ENCODE measurements at places on chromosomes 5 and 9.
A peak's percentile ranks its signal among the peaks of the same experiment; 100 is the strongest.

- peaks cover 4% of the 10 kb centered on the region for H3K4me1 ChIP-seq
- H3K27ac ChIP-seq = no peak overlapping the region
Measured at GRCh38 chr9:117687532-117687931, 16.7 kb upstream of the TLR4 start.

- no peaks in the 10 kb centered on the region for H3K36me3 ChIP-seq
- H3K4me3 ChIP-seq = no peak overlapping the region
Measured at GRCh38 chr5:164679461-164679860, 1174.0 kb downstream of the MAT2B start.

DNA sequence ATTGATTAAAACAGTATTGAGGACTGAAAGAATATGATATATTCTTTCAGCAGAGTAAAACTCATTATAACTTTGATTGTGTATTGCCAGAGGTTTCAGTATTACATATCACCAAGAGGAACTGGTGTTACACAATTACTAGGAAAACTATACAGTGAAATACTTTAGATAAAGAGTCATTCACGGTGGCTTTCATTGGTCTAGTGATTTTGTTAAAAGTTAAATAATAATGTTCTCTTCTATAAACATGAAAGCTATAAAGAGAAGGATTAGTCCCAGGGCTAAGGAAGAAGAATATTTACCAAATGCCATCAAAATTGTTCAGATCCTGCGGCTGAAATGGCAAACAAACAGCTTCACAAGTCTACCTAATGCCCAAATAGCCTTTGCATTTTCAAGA, 306.2 kb downstream of the SEMA5A start:
- no peak overlapping the region for H3K27ac ChIP-seq
- no peaks in the 10 kb centered on the region for H3K36me3 ChIP-seq
- DNase-seq = no peak
- no peak overlapping the region for H3K4me3 ChIP-seq
- H3K4me1 ChIP-seq = no peaks in the 10 kb centered on the region

DNA sequence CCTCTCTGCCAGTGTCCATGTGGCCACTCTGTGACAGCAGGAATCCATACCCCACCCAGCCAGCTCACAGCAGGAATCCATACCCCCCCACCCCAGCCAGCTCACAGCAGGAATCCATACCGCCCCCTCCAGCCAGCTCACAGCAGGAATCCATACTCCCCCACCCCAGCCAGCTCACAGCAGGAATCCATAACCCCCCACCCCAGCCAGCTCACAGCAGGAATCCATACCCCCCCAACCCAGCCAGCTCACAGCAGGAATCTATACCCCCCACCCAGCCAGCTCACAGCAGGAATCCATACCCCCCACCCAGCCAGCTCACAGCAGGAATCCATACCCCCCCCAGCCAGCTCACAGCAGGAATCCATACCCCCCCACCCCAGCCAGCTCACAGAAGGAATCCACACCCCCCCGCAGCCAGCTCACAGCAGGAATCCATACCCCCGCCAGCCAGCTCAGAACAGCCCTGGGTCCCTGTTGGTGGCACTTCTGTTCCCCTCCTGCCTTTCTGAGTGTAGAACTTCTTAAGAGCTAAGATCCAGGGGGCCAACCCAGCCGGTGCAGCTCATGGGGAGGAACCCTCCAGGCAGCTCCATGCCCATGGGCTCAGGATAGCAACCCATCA, 8.4 kb upstream of the RXRA start:
- H3K36me3 ChIP-seq = no peaks in the 10 kb centered on the region
- no peak overlapping the region for H3K27ac ChIP-seq
- no peak overlapping the region for H3K4me3 ChIP-seq

- no peaks in the 10 kb centered on the region for H3K36me3 ChIP-seq
- DNase-seq = no peak
- H3K27me3 ChIP-seq = no peaks in the 10 kb centered on the region
- H3K4me1 ChIP-seq = no peaks in the 10 kb centered on the region
Measured at GRCh38 chr5:175393897-175394296, 50.1 kb downstream of the DRD1 start.

- no peak overlapping the region for H3K4me3 ChIP-seq
- H3K27me3 ChIP-seq = no peaks in the 10 kb centered on the region
- no peak for DNase-seq
- no peak overlapping the region for H3K27ac ChIP-seq
Measured at GRCh38 chr5:96753848-96754247, 53.9 kb downstream of the ERAP1 start.

DNA sequence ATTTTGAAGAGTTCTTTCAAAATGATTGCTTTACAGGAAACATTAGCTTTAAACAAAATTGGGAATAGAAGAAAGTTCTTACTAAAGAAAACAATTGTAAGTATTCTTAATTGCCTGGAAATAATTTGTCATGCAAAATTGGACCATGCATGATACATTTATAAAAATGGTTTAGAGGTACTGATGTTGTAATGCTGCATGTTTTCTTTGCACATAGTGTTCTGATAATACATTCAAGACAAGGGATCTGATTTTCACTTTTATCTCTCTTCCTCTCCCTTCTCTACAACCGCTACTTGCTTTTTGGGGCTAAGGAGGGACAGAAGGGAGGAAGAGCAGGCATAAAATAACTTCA, 211.6 kb upstream of the MPDZ start:
- H3K27ac ChIP-seq = no peak overlapping the region
- no peaks in the 10 kb centered on the region for H3K27me3 ChIP-seq
- no peak for DNase-seq
- no peak overlapping the region for H3K4me3 ChIP-seq
- no peaks in the 10 kb centered on the region for H3K4me1 ChIP-seq
- H3K36me3 ChIP-seq = no peaks in the 10 kb centered on the region

- no peak overlapping the region for H3K27ac ChIP-seq
- H3K27me3 ChIP-seq = no peaks in the 10 kb centered on the region
- peaks cover 2% of the 10 kb centered on the region for H3K4me1 ChIP-seq
Measured at GRCh38 chr9:112817860-112818203, 67.3 kb downstream of the SNX30 start.

- no peaks in the 10 kb centered on the region for H3K4me1 ChIP-seq
- H3K27ac ChIP-seq = no peak overlapping the region
- H3K4me3 ChIP-seq = no peak overlapping the region
- H3K36me3 ChIP-seq = no peaks in the 10 kb centered on the region
- no peak for DNase-seq
Measured at GRCh38 chr9:114112325-114112724, 13.2 kb upstream of the KIF12 start.

- no peak for DNase-seq
- no peak overlapping the region for H3K27ac ChIP-seq
- H3K4me3 ChIP-seq = no peak overlapping the region
- peaks cover 33% of the 10 kb centered on the region for H3K27me3 ChIP-seq
- no peaks in the 10 kb centered on the region for H3K36me3 ChIP-seq
Measured at GRCh38 chr5:151685749-151686673, 704 bp downstream of the SPARC start.

GRCh38 chr5:174272671-174273070, 227.2 kb downstream of the NSG2 start:
- no peak for DNase-seq
- H3K36me3 ChIP-seq = no peaks in the 10 kb centered on the region
- H3K4me1 ChIP-seq = no peaks in the 10 kb centered on the region

GRCh38 chr9:27628311-27628710, 55.0 kb upstream of the C9orf72 start:
- no peaks in the 10 kb centered on the region for H3K36me3 ChIP-seq
- DNase-seq = no peak
- H3K27ac ChIP-seq = no peak overlapping the region
- H3K4me1 ChIP-seq = no peaks in the 10 kb centered on the region

DNA sequence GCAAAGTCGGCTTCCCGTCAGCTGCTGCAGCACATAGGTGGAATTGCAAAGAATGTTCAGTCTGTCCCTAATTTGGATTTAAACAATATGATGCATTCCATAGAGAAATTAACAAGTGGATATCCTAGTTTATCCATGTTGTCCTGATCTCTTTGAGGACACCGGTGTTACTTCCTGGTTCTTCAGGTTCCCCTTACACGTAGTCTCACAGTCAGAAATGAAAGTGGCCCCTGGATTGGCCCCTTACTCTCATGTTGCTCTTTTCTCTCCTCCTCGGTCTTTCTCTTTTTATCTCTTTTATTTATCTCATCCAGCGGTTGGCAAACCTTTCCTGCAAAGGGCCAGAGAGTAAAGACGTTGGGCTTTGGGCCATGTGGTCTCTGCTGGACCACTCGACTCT, 265.1 kb downstream of the GAS1 start:
- no peak overlapping the region for H3K27ac ChIP-seq
- no peaks in the 10 kb centered on the region for H3K4me1 ChIP-seq
- DNase-seq = no peak
- no peaks in the 10 kb centered on the region for H3K36me3 ChIP-seq
- no peaks in the 10 kb centered on the region for H3K27me3 ChIP-seq

GRCh38 chr9:3018691-3019230, 174.9 kb upstream of the PUM3 start:
- no peak overlapping the region for H3K27ac ChIP-seq
- no peak for DNase-seq
- H3K36me3 ChIP-seq = no peaks in the 10 kb centered on the region
- peaks cover 3% of the 10 kb centered on the region for H3K27me3 ChIP-seq
- no peak overlapping the region for H3K4me3 ChIP-seq

- H3K27ac ChIP-seq = no peak overlapping the region
- peaks cover 2% of the 10 kb centered on the region for H3K36me3 ChIP-seq
- peaks cover 21% of the 10 kb centered on the region for H3K4me1 ChIP-seq
- peak; percentile 47 for DNase-seq
Measured at GRCh38 chr5:141883184-141883891, 5.1 kb upstream of the PCDH1 start.

- no peak overlapping the region for H3K4me3 ChIP-seq
- no peak for DNase-seq
- H3K4me1 ChIP-seq = no peaks in the 10 kb centered on the region
- no peaks in the 10 kb centered on the region for H3K27me3 ChIP-seq
- no peaks in the 10 kb centered on the region for H3K36me3 ChIP-seq
- no peak overlapping the region for H3K27ac ChIP-seq
Measured at GRCh38 chr5:30347858-30348257, 845.6 kb upstream of the CDH6 start.

GRCh38 chr5:172370648-172371545, 83.4 kb downstream of the SH3PXD2B start:
- peaks cover 1% of the 10 kb centered on the region for H3K4me1 ChIP-seq
- no peak overlapping the region for H3K4me3 ChIP-seq
- no peak overlapping the region for H3K27ac ChIP-seq
- peaks cover 7% of the 10 kb centered on the region for H3K27me3 ChIP-seq
- H3K36me3 ChIP-seq = peaks cover 2% of the 10 kb centered on the region

- DNase-seq = no peak
- no peaks in the 10 kb centered on the region for H3K27me3 ChIP-seq
- no peaks in the 10 kb centered on the region for H3K4me1 ChIP-seq
- H3K4me3 ChIP-seq = no peak overlapping the region
- no peaks in the 10 kb centered on the region for H3K36me3 ChIP-seq
Measured at GRCh38 chr5:10064546-10065195, 185.0 kb downstream of the ATPSCKMT start.

- no peak for DNase-seq
- H3K27me3 ChIP-seq = no peaks in the 10 kb centered on the region
- H3K27ac ChIP-seq = no peak overlapping the region
- peaks cover 5% of the 10 kb centered on the region for H3K36me3 ChIP-seq
- H3K4me1 ChIP-seq = peaks cover 3% of the 10 kb centered on the region
Measured at GRCh38 chr9:137062384-137062783, 8.0 kb downstream of the SAPCD2 start.
